Pulmonary artery endothelial cell (primary cell): ENCODE measurements at places on chromosomes 13 and 19. TPM values are rescaled to one million over a fixed set of nuclear protein-coding genes. Genes with fewer than 3 reads are reported as not detected.

ZNF382 gene
- total RNA-seq, result 6.5 and 9.1 TPM in 2 replicates

TINCR gene
- 0.11 TPM in 1 of 2 replicates, not detected in the other for total RNA-seq

VSTM2B gene
- total RNA-seq, result not detected in 2 replicates

BLOC1S3 gene
- 3.5 and 4.2 TPM in 2 replicates for total RNA-seq

MAMSTR gene
- 0.14 and 0.20 TPM in 2 replicates for total RNA-seq

NOP53 gene
- 73.4 and 129 TPM in 2 replicates for total RNA-seq

TYROBP gene
- not detected in 2 replicates for total RNA-seq

ZFP82 gene
- 3.6 and 5.0 TPM in 2 replicates for total RNA-seq

DNAAF3 gene
- total RNA-seq, result 0.32 and 0.73 TPM in 2 replicates

IRGC gene
- total RNA-seq, result not detected in 2 replicates

LILRA1 gene
- total RNA-seq, result not detected in 2 replicates

SLAIN1 gene
- total RNA-seq, result 9.2 and 13.7 TPM in 2 replicates

CCDC169 gene
- total RNA-seq, result 3.8 and 4.7 TPM in 2 replicates

IL17D gene
- 5.8 and 9.6 TPM in 2 replicates for total RNA-seq

CGB8 gene
- not detected in 2 replicates for total RNA-seq

FIZ1 gene
- 2.4 and 2.5 TPM in 2 replicates for total RNA-seq

XAB2 gene
- 23.9 and 30.6 TPM in 2 replicates for total RNA-seq

ZNF829 gene
- 1.3 and 2.5 TPM in 2 replicates for total RNA-seq

CALR3 gene
- not detected in 2 replicates for total RNA-seq

MFSD12 gene
- 65.7 and 72.8 TPM in 2 replicates for total RNA-seq

ZNF701 gene
- total RNA-seq, result 10.0 and 14.9 TPM in 2 replicates

SOX1 gene
- total RNA-seq, result not detected in 2 replicates

PDE4C gene
- 0.04 and 0.20 TPM in 2 replicates for total RNA-seq

SERPINE3 gene
- not detected in 2 replicates for total RNA-seq

F10 gene
- 0.13 and 0.56 TPM in 2 replicates for total RNA-seq

GJB6 gene
- not detected in 2 replicates for total RNA-seq

LRRC63 gene
- 0.07 TPM in 1 of 2 replicates, not detected in the other for total RNA-seq

P2RY11 gene
- total RNA-seq, result 2.2 and 4.0 TPM in 2 replicates
